Activated T-cell treated with anti-CD3 and anti-CD28 coated beads, Interleukin-2, amount 50 U/mL, for 24 hours (primary cell): ENCODE measurements at places on chromosomes 3 and 15.

GRCh38 chr3:58840949-58841348, 174.4 kb upstream of the FAM3D start:
- no peak for DNase-seq

GRCh38 chr3:180646187-180646790, 33.0 kb downstream of the CCDC39 start:
- no peak for DNase-seq

DNA sequence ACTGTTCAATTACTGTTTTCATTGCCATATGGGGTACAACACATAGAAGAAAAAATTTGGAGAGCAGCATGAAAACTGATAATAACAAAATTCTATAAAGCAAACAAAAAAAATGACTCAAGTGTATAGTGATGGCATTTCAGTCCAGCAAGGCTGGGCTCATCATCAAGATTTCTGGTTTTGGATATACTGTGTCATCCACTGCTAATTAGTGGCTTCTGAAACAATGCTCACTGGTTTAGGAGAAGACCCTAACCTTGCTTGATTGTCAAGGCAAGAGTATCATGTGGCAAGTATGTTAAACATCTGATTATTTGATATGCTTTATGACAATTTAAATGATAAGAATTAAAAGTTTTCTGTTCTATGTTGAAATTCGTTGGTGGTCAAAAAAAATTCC, 96.9 kb downstream of the RFX7 start:
- DNase-seq, result no peak

DNA sequence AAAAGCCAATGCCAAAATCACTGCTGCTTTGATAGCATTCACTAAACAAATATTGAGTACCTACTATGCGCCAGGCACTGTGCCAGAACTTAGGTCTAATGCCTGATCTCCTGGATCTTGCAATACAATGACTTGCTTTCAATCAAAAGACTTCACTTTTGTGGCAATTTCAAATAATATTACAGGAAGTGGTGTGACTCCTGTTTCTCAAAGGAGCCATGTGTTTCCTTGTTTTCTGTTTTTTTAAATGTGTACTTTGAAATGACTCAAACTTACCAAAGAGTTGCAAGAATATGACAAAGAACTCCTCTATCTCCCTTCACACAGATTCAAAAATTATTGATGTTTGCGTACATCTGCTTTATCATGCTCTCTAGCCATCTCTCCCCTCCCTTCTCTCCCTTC, 18.3 kb downstream of the OSBPL10 start:
- no peak for DNase-seq

GRCh38 chr3:46942076-46942475, 34.5 kb downstream of the CCDC12 start:
- no peak for DNase-seq

GRCh38 chr3:4416961-4417360, 50.1 kb downstream of the SUMF1 start:
- DNase-seq, result no peak

GRCh38 chr15:50907601-50908208, 778 bp upstream of the AP4E1 start:
- no peak for DNase-seq

GRCh38 chr3:71063773-71064290, 519.7 kb downstream of the FOXP1 start:
- DNase-seq, result peak; percentile 78

- DNase-seq, result no peak
These were observed 331.1 kb downstream of the C3orf38 start for GRCh38 chr3:88480822-88481221.

- no peak for DNase-seq
These were observed 146.1 kb downstream of the THSD4 start for GRCh38 chr15:71261418-71261817.

DNA sequence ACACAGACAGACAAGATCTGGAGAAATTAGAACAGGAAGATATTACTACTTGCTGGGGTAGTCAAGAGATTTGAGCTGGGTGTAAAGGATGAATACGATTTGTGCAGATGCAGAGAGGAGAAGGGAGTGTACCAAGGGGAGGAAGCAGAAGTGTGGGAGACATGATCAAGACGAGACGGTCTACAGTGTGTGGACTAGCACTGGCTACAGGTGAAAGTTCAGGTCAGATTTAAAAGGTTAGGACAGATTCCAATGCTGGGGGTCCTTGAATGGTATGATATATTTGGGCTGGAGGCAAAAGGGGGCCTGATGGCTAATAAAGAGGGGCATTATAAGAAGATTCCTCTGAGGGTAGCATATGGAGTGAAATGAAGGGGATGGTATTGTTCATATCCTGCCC, 12.1 kb downstream of the LDHAL6B start:
- DNase-seq, result no peak

GRCh38 chr3:147391781-147392624, 14.3 kb downstream of the ZIC4 start:
- no peak for DNase-seq

DNA sequence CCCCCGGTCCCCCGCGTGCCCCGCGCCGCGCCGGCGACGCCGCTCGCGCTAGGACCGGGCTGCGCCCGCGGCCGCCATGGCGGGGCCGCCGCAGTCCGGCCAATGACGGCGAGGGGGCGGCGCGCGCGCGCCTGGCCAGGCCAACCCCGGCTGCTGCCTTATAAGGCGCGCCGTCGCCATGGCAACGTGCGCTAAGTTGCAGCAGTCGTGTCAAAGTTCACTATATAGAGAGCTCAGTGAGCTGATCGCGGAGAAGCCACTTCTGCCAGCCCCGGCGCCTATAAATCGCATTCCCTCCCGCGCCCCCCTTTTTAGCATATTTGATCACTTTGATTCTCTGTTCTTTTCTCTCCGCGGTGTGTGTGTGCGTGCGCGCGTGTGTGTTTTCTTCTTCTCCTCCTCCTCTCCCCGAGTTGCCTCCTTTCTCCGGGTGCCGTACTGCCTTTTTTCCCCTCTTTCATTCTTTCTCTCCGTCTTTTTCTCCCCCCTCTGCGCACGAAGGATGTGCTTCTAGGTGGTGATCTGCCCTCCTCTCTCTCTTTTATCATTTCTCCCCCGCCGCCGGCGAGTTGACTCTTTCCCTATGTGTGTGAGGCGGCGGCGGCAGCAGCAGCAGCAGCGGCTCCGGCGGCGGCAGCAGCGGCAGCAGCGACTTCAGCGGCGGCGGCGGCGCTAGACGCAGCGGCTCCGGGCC, at the start of gene NR2F2:
NR2F2 (plus strand) TSS at position 251 of the 694 bp plus-strand sequence. CDS start 1,406 bp downstream, outside the sequence.
- peak; percentile 53 for DNase-seq

- no peak for DNase-seq
These were observed 735.0 kb downstream of the PDCD6IP start for GRCh38 chr3:34533451-34533850.

DNA sequence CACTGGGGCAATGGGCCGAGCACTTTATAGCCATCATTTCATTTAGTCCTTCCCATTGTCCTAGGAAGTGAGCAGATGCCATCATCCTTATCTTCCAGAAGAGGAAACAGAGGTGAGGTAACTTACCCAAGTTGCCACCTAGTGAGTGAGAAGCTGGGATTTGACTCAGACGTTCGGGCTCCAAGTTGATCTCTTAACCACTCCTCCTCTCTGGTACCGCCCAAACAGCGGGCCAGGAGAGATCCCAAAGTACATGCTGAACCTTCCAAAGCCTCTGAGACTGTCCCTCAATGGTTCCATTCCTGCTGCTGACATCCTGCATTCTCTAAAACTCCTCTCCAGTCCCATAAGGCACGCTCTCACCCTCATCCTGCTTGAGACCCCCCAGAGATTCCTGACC, 56.2 kb downstream of the EXOG start:
- no peak for DNase-seq

DNA sequence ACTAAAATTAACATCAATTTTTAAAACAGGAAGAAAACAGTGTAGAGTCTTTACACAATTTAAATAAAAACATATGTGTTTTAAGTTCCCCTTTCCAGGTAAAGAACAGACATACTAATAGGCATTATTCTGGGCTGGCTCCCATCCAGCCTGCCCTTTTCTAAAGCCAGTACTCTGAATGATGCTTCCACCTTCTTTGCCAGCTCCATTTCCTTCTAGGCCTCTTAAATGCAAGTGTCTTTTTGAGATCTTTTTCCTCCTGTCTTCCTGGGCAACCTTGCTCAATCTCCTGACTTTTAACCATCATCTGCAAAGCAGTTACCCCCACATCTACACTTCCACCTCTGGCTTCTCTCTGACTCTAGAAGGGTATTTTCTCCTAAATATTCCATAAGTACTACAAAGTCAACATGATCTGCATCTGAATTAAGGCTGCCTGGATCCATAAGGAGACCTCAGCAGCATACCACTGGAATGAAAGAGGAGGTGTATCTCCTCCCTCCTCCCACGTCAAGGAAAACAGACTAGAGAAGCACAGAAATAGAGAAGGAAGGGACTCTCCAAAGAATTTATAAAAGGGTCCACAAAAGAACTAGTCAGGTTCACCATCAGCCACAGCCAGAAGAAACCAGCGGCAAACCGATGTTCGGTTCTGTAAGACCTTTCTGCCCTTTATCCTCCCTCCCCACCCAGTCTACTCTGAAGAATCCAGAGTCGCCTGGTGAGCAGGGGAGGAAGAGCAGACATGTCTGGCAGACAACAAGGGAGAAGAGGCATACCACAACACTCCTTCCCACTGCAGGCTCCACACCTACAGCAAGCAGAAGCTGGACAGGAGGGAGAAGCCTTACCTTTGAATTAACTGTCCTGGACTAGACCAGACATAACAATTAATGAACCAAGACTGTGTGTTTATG, 47.1 kb downstream of the GOLIM4 start:
- no peak for DNase-seq

GRCh38 chr15:90519688-90520087, 10.0 kb upstream of the CRTC3 start:
- DNase-seq, result no peak

DNA sequence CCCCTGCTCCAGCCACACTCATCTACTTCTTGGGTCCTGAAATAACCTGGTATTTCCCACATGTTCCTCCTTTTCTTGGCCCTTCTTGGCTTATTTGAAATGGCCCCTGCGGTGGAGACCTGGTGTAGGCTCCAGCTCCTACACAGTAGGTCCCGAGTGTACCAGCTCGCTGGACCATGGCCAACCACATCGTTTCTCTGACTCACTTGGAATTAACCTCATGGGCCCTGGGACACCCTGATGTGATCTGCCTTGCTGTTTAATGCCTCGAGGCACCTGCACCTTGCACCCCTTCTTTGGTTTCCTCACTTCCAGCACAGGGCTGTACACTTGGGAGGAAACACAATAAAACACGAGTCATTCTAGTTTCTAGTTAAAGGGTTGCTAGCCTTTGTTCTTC, 60.3 kb downstream of the FEM1B start:
- no peak for DNase-seq

- DNase-seq, result no peak
These were observed 329.4 kb downstream of the TBC1D5 start for GRCh38 chr3:17412950-17413530.

DNA sequence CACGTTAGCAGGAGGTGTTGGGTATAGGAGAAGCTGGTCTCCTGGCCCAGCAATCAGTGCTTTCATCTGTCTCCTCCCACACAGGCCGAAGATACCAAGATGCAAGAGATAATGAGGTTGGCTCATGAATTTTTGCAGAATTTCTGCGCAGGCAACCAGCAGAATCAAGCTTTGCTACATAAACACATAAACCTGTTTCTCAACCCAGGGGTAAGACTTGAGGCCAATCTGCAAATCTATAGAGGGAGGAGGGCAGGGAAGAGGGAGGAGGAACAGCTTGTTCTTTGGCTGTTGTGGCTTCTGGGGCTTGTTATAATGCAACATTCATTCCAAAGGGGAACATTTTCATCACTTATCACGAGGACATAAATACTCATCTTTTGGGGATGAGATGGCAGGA, 195.3 kb downstream of the ITPR1 start:
- no peak for DNase-seq

- no peak for DNase-seq
These were observed 28.6 kb downstream of the TRAK1 start for GRCh38 chr3:42119561-42120355.

DNA sequence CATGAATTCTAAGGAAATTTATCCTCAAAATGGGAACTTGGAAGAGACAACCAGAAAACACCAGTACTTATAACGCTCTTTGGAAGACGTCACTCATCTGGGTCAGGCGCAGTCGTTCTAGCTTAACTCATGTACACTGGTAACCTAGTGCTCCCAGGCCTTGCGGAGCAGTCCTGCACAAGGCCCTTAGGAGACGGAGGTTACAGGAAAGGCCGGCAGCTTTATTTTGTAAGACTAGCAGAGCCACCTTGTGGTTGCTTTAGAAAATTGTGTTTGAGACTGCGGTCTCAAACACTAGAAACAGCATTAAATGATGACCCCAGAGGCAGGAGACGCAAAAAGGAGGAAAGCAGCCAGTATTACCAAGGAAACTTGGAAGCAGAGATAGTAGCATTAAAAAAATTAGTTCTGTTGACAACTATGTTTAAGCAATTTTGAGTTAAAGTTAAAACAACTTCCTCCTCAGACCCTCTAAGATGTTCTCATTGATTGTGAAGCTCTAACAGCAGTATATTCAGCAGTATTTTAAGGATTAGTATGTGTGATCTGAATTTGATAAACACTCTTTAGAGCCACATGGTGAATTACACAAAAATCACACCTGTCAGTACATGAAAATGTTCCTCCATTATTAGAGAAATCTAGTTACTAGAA, 141.9 kb upstream of the C2CD4B start:
- DNase-seq, result peak; percentile 28

DNA sequence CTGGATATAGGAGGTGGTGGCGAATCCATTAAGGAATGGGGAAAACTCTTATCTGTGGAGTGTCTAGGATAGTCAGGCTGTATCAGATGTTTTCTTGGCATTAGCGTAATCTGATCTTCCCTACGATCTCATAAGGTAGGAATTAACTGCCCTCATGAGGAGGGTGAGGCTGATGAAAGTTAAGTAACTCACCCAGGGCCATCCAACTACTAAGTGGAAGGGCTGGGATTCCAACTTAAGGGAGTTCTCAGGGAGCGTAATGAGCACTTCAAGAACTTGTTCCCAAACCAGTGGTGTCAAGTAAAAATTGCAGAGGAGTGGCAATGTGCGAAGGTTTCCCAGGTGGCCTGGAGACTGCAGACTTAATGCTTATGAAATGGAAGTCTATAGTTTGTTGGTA, 55.9 kb upstream of the OSBPL11 start:
- DNase-seq, result no peak

DNA sequence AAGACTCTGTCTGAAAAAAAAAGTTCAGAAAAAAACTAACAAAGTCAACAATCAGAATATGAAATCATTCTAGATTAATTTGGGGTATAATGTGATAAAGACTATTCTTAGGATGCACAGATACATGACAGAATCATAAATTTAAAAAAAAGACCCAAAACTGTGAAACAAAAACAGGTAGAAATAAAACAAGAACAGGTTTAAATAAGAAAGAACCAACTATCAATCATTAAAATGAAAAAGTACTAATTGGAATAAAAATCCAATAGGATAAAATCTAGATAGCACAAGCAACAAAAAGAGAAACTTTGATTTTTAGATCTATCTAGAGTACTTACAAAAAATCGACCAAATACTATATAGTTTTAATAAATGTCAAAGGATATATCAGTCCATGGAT, 13.4 kb downstream of the TMEM202 start:
- DNase-seq, result no peak

GRCh38 chr3:32488474-32489008, 14.1 kb downstream of the CMTM6 start:
- DNase-seq, result no peak

- DNase-seq, result no peak
These were observed 51.5 kb downstream of the SST start for GRCh38 chr3:187618722-187619121.
